Fibroblast of skin of scalp (primary cell): ENCODE measurements at places on chromosomes 4 and X.

- DNase-seq: peak; percentile 27
Measured at GRCh38 chrX:8692871-8693270, 39.1 kb downstream of the ANOS1 start.

GRCh38 chr4:54098375-54098774, 1.6 kb upstream of the GSX2 start:
- no peak for DNase-seq

- no peak for DNase-seq
Measured at GRCh38 chr4:93312299-93312698, 516.3 kb upstream of the ATOH1 start.

DNA sequence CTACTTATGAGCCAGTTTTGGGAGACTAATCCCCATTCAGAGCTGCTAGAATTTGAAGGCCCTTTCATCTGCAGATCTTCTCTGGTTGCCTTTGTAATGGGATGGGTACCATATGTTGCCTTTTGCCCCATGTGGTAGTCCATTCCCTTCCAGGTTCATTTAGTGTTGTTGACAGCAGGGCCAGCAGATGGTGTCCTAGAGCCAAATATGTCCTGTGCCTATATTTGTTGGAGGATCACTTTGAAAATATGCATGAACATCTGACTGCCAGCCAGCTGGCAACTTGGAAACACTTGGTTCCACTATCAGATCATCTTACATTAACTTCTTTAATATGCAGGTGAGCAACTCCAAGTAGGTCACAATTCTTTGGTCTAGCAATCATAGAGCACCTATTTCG, 30.4 kb downstream of the CFAP299 start:
- peak; percentile 73 for DNase-seq

GRCh38 chrX:138929926-138930582, 218.5 kb upstream of the FGF13 start:
- peak; percentile 26 for DNase-seq

DNA sequence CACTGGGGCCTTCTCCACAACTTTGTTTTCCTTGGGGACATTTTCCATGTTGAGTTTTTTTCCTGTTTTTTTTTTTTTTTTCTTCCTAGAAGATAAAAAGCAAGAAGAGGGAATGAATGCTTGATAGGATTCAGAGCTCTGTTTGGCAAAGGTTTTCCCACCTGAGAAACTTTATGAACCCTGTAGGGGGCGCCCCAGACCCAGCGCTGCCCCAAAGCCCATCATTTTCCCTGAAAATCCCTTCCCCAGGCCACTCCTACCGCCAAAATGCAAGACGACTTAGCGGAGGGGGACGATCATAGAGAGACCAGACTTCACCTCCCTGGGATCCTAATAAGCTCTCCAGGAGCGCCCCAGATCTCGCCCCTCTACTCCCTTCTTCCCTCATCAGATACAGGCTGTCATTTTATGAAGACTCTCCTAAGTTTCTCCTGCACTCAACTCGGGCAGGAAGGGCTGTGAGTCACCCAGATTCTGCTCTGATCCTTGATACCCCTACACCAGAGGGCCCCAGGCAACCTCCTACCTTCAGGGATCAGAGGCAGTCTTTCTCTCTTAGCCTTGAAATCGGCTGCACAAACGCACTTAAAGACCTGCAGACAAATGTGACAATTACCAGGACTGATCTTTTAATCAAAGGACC, 1.4 kb downstream of the BEX5 start:
- DNase-seq: no peak

DNA sequence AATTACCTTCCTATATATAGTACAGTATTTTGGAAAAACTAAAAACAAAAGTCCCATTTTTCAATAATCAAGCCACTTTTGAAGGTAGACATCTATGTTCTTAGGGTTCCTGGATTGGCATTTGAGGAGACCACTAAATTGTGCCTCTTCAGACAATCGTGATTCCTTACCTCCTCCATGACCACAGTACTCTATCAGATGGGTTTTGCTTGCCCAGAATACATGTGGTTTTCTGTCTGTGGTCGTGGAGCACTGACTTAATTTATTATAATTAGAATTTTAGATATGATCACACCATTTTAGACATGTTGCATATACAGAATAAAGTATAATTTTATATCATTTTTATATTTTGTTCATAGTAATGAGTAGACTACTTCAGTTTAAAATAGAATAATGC, 67.9 kb downstream of the NDST3 start:
- DNase-seq: no peak

DNA sequence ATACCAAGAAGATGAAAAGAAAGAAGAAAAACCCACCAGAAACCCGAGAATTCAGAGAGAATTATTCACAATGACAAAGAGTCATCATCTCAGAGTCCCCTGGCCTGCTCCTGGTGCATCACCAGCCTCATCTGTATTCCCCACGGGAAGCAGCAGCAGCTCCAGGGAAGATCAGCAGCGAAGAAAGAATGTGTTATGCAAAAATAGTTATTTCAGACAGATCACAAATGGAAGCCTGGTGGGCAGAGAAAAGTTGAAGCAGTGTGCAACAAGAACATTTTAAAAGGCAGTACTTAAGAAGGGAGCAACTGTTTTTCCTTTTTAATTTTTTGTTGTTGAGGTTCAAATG, 189.2 kb downstream of the PPP3CA start:
- DNase-seq: peak; percentile 71

DNA sequence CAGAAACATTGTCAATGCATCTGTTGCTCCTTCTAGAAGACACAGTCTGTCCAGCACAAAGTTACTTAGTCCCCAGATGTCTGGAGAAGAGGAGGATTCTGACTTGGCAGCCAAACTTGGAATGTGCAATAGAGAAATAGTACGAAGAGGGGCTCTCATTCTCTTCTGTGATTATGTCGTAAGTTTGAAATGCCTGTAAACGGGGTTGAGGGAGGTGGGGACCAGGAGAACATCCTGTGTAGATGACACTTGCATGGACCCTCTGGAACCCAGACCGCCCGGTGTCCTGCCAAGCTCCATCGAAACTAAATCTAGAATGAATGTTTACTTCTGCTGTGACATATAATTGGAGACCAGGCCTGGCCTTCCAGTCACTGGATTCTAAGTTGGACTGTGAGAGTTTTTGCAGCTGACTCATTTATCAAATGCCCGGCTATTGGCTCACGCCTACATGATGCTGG, 45.0 kb upstream of the MSANTD1 start:
- DNase-seq: peak; percentile 41

GRCh38 chr4:185358514-185358913, 37.2 kb downstream of the LRP2BP start:
- DNase-seq: peak; percentile 72

GRCh38 chr4:23720556-23720955, 169.3 kb downstream of the PPARGC1A start:
- DNase-seq: peak; percentile 11

DNA sequence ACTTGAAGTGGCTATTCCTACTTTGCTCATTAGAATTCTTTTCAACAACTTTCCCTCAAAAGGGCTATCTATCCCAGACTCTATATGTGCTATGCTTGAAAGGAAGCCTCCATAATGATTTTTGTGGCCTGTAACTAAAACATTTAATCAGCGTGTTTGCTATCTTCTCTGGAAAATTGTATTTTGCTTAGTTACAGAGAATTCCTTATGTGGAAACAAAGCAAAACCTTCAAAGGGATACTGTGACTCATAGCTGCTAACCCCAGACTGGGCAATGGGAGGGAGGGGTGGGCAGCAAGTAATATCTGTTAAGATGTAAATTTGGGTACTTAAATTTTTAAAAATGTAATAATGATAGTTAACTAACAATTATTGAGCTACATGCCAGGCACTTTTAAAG, 3.7 kb downstream of the SLC25A14 start:
- DNase-seq: peak; percentile 1

DNA sequence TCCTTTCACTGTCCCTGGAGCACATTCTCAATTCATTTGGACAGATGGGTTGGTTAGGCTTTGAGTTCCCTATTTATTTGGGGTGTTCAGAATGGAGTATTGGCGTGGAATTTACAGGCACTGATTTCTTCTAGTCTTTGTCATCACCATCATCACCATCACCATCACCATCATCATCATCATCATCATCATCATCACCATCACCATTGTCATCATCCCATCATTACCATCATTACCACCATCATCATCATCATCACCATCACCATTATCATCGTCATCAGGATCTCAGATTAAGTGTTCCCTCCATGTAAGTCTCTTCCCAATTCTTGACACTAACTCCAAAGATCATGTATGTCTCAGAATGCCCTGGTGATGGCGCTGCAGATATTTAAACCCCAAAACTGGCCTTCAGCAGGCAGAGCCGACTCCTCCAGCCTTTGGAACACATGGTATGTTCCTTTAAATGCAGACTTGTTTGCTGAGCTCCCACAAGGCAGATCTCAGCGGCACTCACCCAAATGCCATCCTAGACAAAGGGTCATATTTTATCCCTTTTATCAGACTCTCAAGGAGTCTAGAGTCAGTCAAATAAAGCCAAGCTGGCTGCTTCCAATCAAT, 19.8 kb upstream of the FAM9A start:
- peak; percentile 7 for DNase-seq

DNA sequence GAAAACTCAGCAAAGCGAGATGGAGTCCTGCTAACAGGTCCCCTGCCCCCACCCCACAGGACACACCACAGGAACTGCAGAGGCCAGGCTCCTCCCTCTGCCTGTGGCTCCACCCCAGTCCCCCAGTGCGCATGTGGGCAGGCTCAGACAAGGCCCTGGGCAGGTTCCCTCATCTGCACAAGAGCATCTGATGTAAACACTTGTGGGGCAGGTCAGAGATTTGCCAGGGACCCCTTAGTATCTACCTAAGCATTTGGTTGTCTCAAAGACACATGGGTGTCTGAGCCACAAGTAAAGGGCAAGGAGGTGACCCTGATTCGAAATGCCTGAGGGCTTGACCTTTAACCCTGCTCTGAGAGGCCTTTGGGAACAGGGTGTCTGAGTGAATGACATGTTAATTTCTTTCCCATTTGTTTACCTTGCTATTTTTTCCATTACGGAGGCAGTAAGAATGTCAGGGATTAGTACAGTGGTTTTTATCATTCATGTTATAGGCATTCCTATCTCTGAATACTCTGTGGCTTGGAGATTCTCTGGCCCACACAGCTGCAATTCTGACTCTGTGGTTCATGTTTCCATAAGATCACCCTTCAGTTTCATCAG, 85.3 kb downstream of the ZNF518B start:
- DNase-seq: peak; percentile 7

DNA sequence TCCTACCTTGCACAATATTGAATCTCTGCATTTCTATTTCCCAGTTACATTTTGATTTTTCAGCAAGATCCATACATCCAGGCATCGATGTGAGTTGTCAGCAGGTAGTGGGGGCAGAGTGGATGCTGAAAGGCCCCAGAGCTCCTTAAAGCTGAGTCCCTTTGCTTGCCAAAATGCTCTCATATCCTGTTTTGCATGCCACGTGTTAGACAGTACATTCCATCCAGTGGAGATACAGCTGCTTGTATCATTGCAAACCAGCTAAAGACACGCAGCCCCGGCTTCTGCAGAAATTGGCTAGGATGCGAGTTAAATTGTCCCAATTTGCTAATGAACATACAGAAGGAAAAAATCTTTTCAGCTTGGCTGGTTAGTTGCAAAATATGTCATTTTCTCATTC, 179.6 kb upstream of the MXRA5 start:
- DNase-seq: peak; percentile 76

DNA sequence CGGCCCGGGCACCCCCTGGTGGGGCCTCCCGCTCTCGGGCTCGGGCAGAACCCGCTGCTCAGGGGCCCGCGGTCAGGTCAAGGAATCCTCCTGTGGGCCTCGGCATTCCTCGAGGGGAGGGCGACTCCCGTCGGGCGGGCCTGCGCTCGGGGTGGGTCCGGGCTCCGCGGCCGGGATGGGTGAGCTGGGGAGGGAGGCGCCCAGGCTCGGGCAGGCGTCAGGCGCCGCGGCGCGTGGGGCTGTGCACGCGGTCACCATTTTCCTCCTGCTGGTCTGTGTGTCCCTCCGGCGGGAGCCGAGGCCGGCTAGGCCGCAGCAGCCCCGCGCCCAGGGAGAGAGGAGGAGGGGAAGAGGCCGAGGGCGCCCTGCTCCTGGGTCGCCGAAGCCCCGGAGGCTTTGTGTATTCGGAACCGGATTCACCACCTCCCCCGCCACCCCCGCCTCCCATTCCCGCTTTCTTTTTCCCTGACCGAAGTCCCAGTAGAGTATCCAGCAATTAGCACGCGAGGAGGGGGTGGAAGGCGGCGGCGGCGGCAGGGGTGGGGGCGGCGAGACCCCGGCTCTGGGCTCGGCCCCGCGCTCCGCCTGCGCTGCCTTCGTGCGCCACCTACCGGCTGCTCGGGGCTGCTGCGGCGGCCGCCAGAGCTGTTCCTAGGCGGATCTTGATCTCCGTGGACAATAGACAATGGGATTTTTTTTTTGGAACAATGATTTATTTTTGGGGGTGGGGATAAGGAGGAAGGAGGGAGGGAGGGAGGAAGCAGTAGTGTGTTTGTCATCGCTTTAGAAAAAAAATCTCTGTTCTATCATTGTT, 99.0 kb upstream of the MAML3 start:
- DNase-seq: peak; percentile 76

DNA sequence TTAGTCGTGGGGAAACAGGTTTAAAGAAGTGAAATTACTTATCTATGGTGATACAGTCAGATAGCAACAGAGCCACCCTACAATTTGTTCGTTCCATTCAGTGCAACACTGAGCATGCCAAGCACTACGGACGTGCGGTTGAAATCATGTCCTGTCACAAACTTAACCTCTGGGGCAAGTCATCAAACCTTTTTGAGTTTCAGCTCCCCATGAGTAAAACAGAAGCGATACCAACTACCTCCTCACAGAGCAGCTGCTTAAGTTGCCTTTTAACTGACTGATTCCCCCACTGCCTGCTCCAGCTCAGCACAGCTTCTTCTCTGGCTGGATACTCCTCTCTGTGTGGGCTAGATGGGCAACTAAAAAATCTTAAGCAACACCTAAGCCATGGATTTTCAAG, 36.0 kb downstream of the LHFPL1 start:
- no peak for DNase-seq
